ENCODE measurements at places on chromosomes 13 and 19.

DNA sequence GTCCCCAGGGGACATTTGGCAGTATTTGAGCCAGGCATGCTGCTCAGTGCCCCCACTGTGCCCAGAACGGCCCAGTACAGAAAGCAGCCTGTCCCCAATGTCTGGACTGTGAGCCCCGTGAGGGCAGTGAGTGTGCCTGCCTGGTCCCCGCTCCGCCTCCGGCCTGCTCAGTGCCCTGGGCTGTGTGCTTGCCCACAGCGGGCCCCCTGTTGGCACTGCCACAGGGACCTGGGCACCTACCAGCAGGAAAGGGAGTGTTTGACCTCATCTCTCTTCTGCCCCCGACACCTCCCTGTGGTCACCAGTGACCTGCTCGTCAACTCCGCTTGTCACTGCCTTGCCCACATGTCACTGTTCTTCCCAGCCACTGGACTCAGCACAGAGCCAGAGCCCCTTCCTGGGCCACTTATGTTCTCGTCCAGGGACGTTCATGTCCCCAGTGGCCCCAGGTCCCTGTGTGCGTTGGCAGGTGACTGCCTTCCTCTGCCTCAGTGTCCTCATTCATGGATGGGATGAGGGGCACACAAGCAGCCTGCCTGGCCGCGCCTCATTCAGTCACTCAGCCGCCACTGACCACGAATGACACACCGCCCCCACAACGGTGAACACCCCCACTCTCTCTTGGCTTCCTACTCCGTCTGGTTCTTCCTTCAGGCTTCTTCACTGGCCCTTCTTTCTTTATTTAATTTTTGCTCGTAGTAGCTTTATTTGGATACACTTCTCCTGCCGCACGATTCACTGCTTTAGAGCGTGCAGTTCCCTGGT lies 2.8 kb downstream of the FZR1 start:
- no peak for DNase-seq

- no peak for DNase-seq
Observed at GRCh38 chr19:40774916-40775631, at the start of gene MIA. Gene MIA, plus strand, starts transcription at chr19:40775521. Its CDS starts 22 bp downstream, at chr19:40775543.

- DNase-seq: no peak
Observed at GRCh38 chr13:112981451-112981850, 12.4 kb downstream of the MCF2L start.

GRCh38 chr13:110680852-110681251 lies 25.1 kb downstream of the CARS2 start:
- DNase-seq: peak; percentile 29

DNA sequence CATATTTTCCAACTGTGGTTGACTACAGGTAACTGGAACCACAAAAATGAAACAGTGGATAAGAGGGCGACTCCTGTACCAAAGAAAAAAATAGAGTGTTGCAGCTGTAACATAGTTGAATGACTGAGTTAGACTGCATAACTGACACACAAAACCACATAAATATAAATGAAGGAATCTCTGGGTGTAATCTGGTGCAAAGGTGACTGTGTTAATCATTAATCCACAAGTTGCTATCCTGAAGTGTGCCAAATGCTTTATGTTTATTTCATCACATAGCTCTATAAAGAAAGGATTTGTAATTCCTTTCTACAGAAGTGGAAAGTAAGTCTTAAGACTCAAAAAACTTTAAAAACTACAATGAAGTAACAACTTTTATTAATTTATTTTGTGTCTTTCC lies 6.0 kb upstream of the GJB2 start:
- DNase-seq: no peak

DNA sequence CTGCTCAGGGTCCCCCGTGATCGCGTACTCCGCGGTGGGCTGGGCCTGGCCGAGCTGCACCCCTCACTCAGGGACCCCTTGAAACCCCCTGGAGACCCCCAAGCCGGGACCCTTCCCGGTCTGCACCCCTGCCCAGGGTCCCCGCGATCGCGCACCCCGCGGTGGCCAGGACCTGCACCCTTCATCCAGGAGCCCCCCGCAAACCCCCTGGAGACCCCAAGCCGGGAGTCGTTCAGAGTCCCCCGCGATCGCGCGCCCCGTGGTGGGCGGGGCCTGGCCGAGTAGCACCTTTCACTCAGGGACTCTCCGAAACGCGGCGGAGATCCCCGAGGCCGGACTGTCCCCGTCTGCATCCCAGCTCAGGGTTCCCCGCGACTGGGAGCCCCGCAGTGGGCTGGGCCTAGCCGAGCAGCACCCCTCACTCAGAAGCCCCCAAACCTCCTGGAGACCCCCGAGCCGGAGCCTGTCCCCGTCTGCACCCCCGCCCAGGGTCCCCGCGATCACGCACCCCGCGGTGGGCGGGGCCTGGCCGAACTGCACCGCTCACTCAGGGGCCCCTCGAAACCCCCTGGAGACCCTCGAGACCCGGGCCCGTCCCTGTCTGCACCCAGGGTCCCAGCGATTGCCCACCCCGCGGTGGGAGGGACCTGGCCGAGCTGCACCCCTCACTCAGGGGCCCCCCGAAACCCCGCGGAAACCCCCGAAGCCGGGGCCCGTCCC lies 748 bp downstream of the LMNB2 start:
- peak; percentile 44 for DNase-seq

DNA sequence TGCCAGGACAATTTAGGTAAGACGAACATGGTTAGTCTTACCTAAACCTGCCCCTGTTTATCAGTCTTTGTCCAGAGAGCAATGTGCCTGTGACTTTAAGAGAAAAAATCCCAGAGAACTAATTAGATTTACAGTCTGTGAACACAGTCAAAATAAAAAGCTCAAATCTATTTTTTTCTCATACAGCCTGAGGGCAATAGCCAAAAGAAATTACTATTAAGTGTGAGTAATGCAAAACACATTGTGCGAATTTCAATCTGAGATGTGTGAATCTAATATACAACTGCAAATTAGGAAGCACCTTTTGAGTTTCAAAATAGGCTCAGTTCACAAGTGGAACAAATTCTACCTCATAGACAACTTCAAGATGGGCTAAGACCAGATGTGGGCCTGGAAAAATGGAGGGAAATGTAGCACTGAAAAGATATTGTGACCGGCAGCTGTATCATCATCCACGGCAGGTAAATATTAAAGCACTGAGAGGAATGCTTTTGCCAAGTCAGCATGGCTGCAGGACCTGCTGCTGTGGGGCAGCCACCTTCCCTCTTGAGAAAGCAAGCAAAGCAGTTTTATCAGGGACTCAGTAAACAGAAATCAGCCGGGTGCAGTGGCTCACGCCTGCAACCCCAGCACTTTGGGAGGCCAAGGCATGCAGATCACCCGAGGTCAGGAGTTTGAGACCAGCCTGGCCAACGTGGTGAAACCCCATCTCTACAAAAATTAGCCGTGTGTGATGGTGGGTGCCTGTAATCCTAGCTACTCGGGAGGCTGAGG lies 114.8 kb downstream of the KATNAL1 start:
- no peak for DNase-seq

Data from BE2C (cell line).